ENCODE measurements at places on chromosomes 16 and 17. TPM values are rescaled to one million over a fixed set of nuclear protein-coding genes. Genes with fewer than 3 reads are reported as not detected.

PPP1R27 gene
- not detected for polyA plus RNA-seq

GALR2 gene
- polyA plus RNA-seq = 0.20 TPM

DNA sequence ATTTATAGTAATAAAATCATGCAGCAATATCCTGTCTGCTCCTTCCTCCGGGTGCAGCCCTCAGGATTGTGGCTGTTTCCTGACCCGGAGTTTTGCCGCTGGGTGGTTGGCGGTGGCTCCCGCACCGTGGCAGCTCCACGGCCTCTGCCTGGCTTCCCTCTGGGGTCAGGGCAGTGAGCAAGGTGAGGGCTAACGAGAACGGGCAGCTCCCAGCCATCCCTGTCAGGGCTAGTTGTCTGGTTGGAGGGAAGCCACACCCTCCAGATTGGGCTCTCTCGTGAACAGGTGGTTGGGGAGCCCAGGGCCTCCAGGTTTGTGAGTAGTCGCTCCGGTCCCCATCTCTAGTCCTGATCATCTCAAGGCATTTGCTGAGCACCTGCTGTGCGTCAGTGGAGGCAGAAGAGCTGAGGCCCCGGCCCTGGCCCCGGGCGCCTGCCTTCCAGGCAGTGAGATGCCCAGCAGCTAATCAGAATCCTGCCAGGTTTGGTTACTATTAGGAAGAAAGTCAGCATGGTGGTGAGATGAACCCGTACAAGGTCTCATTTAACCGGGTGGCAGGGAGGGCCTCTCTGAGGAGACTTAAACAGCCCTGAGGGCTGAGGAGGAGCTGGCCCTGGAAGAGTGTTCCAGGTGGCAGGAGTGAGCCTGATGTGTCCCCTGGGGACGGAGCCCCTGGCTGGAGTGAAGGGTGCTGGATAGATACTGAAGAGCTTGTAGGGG, 2.3 kb upstream of the NUDT16L1 start:
- no peak overlapping the region for H3K27ac ChIP-seq
- peaks cover 12% of the 10 kb centered on the region for H3K36me3 ChIP-seq
- no peak overlapping the region for H3K4me3 ChIP-seq
- H3K4me1 ChIP-seq = peaks cover 22% of the 10 kb centered on the region

GRCh38 chr17:55521186-55521585, 9.9 kb upstream of the SMIM36 start:
- no peaks in the 10 kb centered on the region for H3K4me1 ChIP-seq
- no peak for DNase-seq
- no peaks in the 10 kb centered on the region for H3K27me3 ChIP-seq
- no peak overlapping the region for H3K27ac ChIP-seq
- no peaks in the 10 kb centered on the region for H3K36me3 ChIP-seq
- H3K4me3 ChIP-seq = no peak overlapping the region

Measured in lung (tissue), 17 donors.